Motor neuron (in vitro differentiated cells): ENCODE measurements at places on chromosomes 5 and 9.

GRCh38 chr5:38871790-38872551 is 26.2 kb downstream of the OSMR start:
- no peak for ATAC-seq

- no peak for ATAC-seq
These were observed 1.8 kb downstream of the HCN1 start for GRCh38 chr5:45694255-45694814.

- ATAC-seq: peak; percentile 38
These were observed 41.5 kb downstream of the CXXC5 start for GRCh38 chr5:139689631-139690063.

DNA sequence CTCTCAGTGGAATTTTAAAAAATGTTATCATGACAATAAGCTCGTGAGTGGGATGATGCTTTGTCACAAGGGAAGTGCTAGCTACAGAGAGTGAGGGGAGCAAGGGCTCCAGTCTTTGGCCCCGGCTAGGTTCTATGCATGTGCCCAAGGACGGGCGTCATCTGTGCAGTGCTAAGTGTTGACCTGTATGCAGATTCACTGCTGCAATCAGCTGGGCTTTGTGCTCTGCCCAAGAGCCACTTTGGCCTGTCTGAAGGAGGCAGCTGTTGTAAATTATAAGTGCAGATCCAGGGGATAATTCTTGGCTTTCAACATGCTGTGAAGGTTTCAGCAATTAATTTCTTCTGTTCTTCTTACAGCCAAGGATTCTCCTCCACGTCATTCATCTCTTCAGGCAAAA is 268.6 kb downstream of the PSAT1 start:
- no peak for ATAC-seq

DNA sequence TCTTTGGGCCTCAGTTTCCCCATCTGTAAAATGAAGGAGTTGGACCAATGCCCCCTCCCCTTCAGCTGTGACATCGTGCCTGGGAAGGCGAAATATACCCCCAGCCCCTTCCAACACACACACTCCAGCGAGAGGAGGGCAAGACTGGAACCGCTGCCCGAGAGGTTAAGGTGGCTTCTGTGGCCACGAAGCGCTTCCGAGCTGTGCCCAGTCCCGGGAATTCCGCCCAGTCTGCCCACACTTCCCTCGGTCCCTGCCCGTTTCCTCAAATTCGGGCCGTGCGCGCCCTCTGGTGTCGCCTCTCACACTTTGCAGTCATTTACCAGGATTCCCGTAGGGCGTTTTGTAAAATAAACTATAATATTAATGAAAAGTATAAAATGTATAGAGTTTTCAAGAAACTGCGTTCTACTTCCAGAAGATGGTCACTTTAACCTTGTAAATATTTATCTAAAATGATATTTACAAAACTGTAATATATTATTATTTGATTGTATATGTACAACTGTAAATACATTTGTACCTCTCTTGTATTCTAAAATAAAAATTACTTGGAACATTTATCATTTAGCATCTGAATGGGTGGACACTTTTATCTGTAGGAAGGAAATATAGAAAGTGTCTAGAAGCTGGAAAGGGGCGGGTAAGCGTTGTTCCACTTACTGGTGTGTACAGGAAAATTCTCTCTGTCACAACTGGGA is 11.0 kb upstream of the EXOSC2 start:
- peak; percentile 18 for ATAC-seq

- ATAC-seq: peak; percentile 80
These were observed 160.9 kb downstream of the LPAR1 start for GRCh38 chr9:110877374-110877773.

DNA sequence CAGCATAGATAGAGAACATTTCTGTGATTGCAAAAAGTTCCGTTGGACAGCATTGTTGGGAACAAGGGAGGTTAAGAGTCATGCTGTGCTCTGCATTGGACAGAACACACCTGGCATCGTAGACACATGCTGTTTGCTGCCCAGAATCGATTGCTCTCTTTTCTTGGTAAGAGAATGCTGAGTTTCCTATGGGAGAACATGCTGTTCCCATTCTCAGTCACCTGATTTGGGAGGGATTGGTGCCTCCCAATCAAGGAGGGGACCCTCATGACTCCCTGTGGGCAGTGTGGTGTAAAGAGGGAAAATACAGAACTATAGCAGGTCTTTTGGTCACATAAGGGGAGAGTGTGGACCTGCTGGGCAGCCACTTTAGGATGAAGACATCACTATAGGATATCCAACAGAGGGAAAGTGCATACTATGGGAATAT is 555.4 kb upstream of the CLINT1 start:
- no peak for ATAC-seq

- ATAC-seq: no peak
These were observed 180.9 kb downstream of the ZNF462 start for GRCh38 chr9:107043886-107044285.

DNA sequence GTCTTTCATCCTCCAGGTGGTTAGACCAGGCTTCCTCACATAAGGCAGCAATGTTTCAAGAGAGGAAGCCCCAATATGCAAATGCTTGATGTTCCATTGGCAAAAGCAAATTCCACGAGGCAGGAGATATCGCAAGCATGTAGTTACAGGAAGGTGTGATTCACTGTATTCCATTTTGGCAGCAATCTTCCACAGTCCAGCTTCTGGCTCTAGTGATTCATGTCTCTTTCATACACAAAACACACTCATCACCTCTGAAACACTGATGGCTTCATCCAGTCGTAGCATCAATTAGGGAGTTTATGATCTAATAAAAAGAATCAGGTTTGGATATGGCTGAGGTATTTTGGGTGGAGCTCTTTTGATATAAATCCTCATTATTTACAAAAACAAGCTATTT is 552.2 kb upstream of the RIOK2 start:
- ATAC-seq: peak; percentile 61

- ATAC-seq: no peak
These were observed 31.7 kb downstream of the FAM81B start for GRCh38 chr5:95422838-95423237.

DNA sequence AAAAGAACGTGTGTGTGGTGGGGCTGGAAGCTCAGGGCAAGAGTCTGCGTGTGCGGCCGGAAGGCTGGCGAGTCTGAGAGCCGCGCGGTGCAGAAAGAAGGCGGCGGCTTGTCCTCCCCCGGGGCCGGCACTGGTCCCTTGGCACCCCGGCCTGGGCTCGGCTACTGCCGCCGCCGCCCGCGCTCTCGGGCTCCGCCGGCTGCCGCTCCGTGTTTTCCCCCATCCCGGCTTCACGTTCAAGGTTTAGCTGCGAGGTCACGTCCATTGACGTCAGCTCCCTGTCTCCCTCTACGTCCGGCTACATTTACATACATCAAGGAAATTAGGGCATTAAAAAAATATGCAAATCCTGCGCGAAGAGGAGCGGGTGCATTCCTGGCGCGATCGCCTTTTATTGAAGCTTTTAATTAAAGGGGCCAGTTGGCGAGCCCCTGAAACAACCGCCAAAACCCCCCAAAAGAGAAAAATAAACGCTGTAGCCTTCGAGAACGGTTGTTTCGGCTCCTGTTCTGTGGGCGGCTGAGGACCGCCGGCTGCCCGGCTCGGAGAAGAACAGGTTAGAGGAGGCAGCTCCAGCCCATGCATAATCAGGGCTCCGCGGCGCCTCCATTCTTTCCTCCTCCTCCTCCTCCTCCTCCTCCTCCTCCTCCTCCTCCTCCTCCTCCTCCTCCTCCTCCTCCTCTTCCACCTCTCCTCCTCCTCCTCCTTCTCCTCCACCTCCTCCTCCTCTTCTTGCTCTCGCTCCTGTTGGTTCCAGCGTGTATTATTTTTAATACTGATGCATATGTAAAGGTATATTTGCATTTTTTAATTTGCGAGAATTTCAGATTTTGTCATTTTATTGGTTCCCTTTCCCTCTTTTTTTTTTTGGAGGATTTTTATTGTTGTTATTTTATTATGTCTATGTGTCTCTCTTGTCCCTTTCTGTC is 207.0 kb downstream of the MEF2C start:
- peak; percentile 46 for ATAC-seq

GRCh38 chr5:33936004-33936380 is 194 bp upstream of the RXFP3 start:
- ATAC-seq: peak; percentile 72

DNA sequence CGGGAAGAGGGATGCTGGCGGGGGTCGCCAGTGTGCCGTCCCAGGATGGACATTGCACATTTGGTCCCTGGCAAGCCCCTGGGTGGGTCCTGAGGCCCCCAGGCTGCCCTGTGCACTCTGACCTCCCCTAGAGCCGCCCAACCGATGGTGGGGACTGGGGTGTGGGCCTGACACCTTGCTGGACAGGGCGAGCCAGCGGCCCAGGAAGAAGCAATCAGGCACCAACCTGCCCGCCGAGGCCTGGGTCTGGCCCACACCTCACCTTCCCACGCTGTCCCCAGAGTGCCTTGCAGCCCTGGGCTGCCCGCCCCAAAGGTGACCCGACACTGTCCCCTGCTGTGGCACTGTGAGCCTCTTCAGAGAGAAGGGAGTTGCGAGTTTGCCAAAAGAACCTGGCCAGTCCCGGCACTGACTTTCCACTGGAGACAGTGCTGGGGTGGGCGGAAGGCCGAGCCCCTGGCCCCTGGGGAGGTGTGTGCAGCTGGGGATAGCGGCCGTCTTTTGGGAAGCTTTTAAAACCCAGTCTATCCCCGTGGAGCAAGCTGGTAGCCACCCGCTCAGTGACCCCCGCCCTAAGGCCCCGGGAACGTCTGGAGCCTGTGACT is 12.0 kb upstream of the NRARP start:
- ATAC-seq: no peak

DNA sequence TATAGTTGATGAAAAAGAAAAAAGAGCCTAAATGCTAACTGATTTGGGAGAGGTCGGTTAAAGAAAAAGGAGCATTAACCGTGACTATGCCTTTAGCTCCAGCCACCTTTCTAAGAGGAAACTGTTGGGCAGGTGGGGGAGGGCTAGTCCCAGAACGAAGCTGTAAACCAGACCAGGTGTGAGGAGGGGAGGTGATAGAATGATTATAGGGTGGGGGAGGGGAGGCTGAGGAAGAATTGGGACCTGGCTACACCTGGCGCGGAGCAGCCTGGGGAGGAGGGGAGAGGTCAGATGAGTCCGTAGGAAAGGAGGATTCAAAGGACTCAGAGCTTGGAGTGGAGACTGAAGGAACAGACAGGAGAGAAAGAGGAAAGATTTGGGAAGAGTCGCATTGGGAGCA is 73.4 kb downstream of the PHAX start:
- ATAC-seq: no peak

GRCh38 chr5:153654504-153655200 is 164.2 kb downstream of the GRIA1 start:
- ATAC-seq: peak; percentile 34

GRCh38 chr5:147084702-147085101 is 150.1 kb upstream of the STK32A start:
- peak; percentile 71 for ATAC-seq

- no peak for ATAC-seq
These were observed 22.5 kb downstream of the TPPP start for GRCh38 chr5:670396-671270.

GRCh38 chr5:55923177-55923771 is 71.5 kb downstream of the IL6ST start:
- no peak for ATAC-seq

- no peak for ATAC-seq
These were observed 1.3 kb downstream of the HAVCR2 start for GRCh38 chr5:157107508-157107907.

- no peak for ATAC-seq
These were observed 100.9 kb upstream of the HCN1 start for GRCh38 chr5:45796959-45797553.

DNA sequence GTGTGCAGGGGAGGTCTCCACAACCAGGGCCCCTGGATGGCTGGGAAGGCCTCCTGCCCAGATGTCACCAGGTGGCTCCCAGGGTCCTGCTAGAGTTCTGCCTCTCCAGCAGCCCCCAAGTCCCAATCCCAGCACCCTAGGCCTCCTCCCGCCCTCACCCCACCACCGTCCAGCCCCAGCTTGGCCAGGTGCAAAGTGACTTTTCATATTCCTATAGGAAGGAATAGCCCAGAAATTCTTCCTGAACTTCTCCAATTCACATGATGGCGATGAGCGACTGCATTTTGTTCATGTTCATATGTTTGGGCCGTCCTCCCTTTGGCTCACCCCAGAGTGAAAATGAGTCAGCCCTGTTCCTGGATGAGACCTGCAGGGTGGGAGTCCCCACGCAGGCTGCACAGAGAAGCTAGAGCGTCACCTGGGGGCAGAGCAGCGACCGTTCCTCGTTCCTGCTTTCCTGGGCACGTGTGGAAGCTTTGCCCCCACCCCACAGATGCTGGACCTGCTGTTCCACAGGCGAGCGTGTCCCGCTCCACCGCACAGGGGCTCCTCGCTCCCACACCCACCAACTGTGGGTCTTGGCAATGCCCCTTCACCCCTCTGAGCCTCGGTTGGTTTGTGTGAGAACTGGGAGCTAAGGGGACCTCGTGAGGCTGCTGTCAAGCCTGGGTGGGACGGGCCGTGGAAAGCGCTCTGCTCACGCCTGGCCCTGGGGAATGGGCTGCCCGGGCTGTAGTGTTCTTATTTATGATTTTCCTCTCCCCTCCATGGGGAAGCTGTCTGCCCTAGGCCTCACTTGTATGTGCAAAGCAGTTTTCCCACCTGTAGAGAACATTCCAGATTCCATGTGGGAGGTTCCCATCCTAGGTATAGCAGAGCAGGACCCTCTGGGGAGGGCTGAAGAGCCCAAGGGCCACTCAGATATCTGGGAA is 6.9 kb downstream of the MRPS2 start:
- no peak for ATAC-seq
